Chondrocyte (in vitro differentiated cells): ENCODE measurements at places on chromosomes 3 and 15. TPM values are rescaled to one million over a fixed set of nuclear protein-coding genes. Genes with fewer than 3 reads are reported as not detected.
A peak's percentile ranks its signal among the peaks of the same experiment; 100 is the strongest.

DNA sequence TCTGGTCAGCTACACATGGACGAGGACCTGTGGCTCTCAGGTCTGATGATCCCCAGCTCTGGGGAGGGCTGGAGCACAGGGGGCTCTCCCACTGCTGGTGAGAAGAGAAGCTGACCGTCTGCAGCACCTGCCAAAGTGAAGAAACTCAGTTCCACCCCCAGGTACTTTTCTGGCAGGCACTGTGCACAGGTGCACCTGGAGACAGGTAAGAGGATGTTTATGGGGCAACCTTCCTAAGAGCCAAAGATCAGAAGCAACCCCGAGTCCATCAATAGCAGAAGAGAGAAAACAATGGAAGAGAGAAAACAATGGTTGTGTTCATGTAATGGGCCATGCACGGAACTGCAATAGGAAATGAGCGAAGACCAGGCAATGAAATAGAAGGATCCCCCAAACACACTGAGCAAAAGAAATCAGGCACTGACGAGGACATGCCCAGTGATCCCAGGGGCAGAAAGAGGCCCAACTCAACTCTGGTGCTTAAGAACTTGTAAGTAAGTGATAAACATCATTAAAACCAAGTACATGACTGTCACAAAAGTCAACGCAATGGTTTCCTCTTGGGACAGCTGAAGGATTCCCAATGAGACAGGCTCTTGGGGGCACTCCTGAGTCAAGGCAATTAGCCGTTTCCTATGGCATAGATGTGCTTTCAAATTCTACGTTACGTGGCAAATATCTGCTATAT is 95.0 kb upstream of the ALDH1A3 start:
- no peak for DNase-seq

CRYGS gene
- 1.7 to 3.1 TPM (median 2.8 TPM) in 3 replicates for total RNA-seq

DNA sequence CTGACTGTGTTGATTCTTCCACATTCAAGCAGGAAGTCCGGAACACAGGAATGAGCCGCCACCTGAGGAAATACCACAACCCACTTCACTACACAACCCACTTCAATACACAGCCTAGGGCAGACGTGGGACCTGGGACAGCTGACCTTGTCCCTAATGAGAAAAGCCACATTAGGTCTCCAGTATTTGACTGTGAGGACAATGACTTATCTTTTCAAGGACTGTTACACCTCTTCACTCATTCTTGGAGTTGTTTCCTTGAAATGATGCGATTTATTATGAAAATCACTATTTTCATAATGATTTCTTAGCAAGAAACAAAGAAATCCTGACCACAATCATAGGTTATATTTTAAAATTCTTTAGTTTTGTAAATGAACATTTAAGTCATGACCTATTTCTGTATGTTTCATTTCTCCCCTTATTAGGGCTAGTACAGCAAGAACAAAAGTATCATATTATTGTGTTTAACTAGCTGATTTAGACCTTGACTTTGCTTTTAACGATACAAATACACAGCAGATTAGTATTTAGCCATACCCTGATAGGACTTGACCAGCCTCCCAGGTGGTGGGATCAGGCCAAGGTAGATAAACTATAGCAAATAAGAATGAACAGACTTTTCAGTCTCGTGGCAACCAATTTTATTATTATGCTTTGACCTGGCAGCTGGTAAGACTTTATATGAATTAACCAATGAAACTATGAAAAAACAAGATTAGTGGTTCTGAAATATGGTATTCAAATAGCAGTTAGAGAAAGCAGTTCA is 6.0 kb downstream of the RAB27A start:
- no peak for DNase-seq

GOLGA6L7 gene
- total RNA-seq, result not detected in 3 replicates

DNA sequence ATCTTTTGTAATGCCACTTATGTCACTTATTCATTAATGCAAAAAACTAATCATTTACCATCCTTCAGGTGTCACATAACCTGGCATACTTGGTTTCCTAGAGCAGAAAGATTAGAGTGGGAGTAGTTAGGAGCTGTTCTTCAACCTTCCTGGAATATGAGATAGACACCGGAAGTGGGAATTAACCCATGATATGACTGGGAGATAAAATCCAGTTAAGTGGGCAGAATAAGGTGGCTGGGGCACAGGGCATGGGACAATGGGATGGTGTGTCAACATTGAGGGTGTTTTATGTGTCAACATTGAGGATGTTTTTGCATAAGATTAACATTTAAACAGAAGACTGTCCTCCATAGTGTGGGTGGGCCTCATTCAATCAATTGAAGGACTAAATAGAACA is 94.3 kb upstream of the CBLB start:
- no peak for DNase-seq

- DNase-seq, result no peak
These were observed 733.6 kb upstream of the GBE1 start for GRCh38 chr3:82494977-82495489.

SNURF gene
- 15.3 to 19.5 TPM (median 17.8 TPM) in 3 replicates for total RNA-seq

DNA sequence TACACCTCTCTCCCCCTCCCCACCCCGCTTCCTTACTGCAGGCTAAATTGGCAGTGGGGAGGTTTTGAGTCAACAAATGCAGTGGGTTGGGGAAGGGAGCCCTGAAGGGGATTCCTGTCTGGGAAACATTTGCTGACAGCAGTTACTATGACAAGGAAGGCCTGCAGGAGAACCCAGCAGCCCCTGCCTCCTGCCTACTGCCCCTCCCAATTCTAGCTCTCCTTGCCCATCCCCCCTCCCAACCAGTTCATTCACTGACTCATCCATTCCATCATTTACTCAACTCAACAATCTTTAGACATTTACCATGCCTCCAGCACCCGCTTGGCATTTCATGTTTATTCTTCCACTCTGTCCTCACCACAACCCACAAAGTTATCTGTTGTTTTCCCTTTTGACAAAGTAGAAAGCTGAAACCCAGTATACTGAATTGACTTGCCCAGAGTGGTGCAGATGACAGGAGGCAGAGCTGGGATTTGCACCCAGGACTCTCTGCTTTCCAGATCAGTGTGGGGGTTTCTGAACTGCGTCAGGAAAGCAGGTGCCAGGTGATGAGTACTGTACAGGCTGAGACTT is 75.0 kb downstream of the MAGEF1 start:
- DNase-seq, result no peak

GRCh38 chr3:85570819-85571218 is 612.0 kb downstream of the CADM2 start:
- DNase-seq, result no peak

- no peak for DNase-seq
These were observed 41.2 kb downstream of the KLF15 start for GRCh38 chr3:126316031-126316461.

- DNase-seq, result no peak
These were observed 496.1 kb downstream of the FOXP1 start for GRCh38 chr3:71087143-71088018.

GRCh38 chr15:74802862-74803447 is 9.7 kb upstream of the LMAN1L start:
- DNase-seq, result no peak

DNA sequence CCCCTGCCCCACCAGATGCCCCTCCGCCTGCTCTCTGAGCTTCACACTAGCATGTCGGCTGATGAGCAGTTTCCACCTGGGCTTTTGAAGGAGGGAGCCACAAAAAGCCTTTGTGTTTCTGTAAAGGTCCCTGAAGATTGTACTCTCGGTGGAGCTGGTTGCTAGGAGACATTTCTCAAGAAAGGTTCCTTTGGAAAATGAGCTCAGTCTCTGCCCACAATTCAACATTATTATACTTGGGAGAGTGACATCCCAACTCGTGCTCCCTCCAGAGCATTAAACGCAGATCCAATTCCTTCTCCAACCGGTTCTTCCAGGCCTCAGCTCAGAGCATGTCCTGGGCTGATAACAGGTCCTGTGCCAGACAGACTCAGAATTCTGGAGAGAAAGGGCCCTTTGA is 26.8 kb upstream of the FAM107A start:
- DNase-seq, result peak; percentile 15

- DNase-seq, result no peak
These were observed 662.8 kb upstream of the CCDC54 start for GRCh38 chr3:106714400-106714799.

DNA sequence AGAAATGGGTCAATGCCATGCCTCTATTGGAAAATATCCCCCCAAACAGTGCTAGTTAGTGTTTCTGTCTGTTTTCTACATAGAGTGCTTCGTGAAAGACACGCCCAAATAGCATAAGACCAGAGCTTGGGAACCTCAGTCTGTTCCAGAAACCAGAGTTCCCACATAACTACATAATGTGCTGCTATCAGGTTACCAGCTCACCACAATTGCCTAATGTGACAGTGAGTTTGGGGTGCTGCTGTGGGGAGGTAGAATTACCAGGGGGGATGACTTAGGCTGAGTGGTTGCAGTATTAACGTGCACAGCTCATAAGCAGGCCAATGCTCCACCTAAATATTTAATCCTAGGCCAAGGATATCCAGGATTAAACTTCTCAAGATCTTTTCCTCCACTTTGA is 39.2 kb downstream of the DUT start:
- DNase-seq, result no peak

- no peak for DNase-seq
These were observed 702 bp downstream of the TBC1D23 start for GRCh38 chr3:100261485-100261903.

ACTC1 gene
- total RNA-seq, result 6.2 to 19.5 TPM (median 7.1 TPM) in 3 replicates

DNA sequence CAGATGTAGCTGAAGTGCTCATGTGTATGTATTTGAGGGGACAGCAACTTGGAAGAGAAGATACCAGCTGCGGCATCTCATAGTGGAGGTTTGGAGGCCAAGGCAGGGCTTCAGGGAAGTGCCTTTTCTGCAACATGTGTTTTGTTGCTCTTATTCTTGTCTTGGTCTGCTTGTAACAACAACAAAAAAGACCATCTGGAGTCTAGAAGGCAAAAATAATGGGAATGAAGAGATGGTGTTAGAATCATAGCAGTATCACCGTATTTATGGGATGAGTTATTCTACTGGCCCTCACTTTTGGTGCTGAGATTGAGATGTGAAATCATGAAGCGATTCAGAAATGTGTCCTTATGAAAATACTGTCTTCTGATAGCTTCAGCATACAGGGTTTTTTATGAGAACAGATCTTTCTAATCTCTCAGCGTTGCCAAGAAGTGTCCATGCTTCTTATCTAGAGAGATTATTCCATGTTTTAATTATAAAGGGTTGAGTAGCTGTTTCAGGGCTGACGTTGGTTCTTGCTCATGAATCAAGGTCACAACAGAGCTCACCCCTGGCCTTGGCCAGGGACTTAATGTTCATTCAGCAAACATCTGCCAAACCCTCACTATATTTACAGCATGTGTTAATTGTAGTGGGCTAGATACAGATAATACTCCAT is 58.0 kb downstream of the ITPR1 start:
- no peak for DNase-seq

GRCh38 chr15:75523011-75523410 is 56.1 kb downstream of the PTPN9 start:
- DNase-seq, result no peak

DNA sequence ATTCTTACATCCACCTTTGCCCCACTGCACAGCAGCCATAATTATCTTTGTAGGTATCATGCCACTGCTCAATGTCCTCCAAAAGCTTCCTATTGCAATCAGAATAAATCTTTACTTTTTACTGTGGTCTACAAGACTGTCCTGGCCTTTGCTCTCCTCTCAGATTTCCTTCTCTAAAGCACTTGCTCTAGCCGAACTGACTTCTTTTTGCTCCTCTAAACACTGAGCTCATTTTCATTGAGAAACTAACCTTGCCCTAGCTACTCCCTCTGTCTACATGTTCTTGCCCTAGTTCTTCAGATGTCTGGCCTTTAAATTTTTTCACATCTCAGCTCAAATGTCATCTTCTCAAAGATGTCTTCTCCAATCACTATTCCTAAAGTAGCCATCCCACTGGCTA is 342.8 kb downstream of the TBC1D5 start:
- DNase-seq, result no peak

- no peak for DNase-seq
These were observed 58.4 kb downstream of the MAP6D1 start for GRCh38 chr3:183766745-183767606.

DNA sequence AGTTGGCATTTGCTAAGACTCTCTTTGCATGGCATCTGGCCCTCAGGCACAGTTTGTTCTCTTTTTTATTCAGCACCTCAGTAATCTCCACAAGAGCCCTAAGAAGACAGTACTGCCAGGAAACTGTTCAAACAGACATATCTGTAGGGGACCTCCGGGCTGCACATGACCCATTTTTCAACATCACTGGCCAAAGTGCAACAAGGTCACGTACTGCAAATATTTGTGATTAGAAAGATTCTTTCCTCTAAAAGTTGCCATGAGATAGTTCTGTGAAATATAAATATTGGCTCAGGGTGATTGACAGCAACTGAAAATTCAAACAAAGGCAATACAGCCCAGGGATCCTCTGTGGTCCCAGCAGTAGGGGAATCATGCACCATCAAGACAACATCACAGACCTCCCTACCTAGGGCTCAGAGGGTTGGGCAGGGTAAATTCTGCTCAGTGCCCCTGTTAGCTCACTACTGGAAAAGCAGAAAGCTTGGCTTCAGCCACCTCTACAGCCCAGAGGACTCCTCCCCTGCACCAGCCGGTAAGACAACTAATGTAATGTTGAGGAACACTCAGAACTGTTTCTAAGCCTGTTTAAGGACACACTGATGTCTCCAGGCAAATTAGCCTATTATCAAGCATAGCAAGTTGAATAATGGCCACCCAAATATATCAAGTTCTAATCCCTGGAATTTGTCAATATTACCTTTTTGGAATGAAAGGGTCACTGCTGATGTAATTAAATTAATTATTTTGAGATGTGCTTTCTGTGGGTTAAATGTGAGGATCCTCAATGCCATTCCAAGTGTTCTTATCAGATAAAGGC is 117.4 kb upstream of the LPP start:
- no peak for DNase-seq

- no peak for DNase-seq
These were observed 20.5 kb downstream of the RBP2 start for GRCh38 chr3:139455855-139456254.

- no peak for DNase-seq
These were observed 14.2 kb upstream of the U2SURP start for GRCh38 chr3:142987080-142987700.

DNA sequence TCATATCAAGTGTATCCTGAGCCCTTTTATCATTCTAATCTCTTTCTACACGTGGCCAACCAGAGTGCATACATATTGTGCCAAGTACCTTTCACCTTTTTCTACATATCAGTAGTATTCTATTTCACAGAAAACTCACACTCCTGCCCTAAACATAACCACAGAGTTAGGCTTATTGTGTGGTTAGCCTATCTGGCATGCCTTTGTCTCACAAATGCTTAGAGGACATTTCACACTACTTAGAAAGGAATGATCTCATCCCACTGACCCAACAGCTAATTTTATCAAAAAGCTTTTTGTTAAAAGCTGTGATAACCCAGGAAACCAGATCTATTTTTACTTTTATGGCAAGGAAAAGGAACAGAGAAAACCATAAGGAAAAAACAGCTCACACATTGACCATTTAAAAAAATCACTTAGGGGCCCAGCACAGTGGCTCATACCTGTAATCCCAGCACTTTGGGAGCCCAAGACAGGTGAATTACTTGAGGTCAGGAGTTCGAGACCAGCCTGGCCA is 17.8 kb upstream of the MAP4 start:
- DNase-seq, result no peak

GRCh38 chr3:190017521-190018288 is 103.0 kb downstream of the P3H2 start:
- no peak for DNase-seq
